ENCODE measurements at places on chromosomes 7 and 10.

- no peak for DNase-seq
These were observed 15.5 kb upstream of the CPXM2 start for GRCh38 chr10:123906884-123907652.

DNA sequence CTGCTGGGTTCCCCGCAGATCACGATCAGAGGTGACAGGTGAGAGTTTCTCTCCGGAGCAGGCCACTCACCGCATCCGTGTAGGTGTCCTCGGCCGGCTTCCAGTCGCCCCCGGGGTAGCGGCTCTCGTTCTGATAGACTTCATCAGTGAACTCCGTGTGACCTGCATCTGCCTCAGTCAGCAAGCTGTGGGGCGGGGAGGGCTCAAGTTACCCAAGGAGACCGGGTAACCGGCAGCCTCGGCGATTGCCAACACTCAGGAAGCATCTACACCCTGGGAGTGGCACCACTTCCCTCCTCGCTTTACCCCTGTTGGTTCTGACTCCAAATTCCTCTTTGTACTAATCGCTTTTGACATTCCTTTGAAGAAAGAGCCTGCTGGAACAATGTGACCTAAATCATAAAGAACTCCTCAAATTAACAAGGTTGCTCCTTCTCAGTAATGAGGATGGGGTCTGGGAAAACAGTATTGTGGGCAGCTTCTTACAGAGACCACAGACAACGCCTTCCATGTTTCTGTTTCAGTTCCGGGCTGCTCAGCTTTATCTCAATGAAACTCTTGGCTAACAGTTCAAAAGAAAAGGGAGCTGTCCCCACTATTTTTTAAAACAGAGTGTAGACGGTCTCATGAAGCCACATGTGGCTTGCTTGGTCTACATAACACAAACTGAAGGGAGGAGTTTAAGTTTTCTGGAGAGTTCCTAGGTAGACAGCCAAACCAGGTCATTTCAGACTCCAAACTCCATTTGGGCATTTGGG is 118.1 kb downstream of the MYOF start:
- DNase-seq: no peak

DNA sequence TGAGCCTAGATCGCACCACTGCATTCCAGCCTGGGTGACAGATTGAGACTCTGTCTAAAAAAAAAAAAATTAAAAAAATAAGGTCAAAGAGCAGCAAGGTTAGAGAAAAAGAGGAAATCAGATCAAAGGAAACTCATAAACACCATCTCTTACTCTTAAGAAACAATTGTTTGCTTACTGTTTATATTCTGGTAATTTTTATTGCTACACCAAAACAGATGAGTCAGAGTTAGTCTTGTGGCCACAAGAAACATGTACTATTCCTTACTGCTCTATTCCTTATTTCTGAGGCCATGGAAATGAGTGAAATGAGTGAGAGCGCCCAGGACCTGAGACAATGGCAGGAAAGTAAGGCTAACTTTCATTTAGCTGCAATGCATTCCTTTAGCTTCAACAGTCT is 387.3 kb downstream of the HPSE2 start:
- no peak for DNase-seq

DNA sequence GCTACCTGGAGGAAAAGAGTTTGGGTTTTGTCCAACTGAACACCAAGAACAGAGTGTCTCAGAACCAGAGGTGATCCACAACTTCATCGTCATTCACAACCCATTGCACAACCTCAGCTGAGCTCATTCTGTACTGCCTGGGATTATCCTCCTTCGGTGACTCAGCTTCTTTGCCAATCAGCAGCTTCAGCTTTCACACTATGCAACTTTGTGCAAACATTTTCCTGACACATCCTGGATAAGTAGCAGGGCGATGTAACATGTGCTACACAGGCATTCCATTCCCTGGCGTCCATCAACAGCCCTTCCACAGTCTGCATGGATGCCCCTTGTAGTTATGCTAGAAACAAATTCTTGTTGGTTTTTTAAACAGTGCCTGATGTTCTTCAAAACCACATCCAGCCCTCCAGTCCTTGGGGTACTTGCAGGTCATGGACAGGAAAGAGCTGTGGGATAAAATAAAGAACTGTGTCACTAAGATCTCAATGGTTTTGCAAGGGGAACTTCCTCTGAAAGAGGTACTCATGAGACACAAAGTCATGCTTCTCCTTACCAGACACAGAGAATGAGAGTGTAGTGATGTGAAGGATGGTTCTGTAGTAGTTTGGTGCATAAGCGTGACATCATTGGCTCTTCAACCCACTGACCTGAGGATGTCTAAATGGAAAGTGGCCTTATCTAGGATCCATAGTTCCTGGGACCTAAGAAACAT is 478.5 kb downstream of the KIF20B start:
- no peak for DNase-seq

DNA sequence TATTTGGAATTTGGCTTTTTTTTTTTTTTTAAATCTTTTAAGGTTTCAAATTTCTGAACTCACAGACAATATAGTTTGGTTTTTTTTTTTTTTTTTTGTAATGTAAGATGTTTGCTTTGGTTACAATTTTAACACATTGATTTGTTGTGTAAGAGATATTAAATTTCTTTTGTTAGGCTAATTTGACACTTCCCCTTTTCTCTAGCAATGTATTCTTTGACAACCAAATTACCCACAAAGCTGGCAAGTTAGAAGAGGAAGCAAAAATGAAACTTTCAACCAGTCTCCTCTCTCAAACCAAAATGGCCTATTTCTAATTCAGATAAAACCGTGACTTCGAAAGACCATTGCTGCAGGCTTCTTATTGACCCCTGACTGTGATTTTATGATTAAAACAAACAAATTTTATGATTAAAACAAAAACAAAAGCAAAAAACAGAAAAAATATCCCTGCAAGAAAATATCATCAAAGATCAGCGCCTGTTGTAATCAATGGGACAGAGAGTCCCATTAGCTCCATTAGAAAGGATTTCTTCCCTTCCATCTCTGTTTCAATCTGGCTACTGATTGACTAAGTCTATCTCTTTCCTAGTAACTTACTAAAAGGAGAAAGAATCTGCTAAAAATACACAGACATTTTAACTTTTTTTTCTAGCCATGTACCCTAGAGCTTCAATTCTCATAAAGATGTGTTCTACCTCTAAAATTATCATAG is 489.2 kb downstream of the MDFIC start:
- DNase-seq: no peak

DNA sequence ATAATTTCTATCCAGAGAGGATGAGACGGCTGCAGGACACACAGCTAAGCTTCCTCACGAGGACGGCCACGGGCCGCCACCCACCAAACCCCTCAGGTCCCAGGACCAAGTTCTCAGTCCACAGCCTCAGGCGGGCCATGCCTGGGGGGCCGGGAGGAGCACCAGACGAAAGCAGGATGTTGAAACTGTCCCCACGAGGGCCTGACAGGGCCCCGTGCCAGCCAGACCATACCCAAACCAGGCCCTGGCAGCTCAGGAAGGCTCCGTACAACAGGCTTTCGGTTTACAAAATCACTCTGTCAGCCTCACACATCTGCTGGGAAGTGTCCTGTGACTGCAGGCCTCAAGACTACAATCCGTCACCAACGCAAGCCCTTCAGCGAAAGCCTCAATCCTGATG is 14.5 kb downstream of the TUBGCP2 start:
- DNase-seq: no peak

DNA sequence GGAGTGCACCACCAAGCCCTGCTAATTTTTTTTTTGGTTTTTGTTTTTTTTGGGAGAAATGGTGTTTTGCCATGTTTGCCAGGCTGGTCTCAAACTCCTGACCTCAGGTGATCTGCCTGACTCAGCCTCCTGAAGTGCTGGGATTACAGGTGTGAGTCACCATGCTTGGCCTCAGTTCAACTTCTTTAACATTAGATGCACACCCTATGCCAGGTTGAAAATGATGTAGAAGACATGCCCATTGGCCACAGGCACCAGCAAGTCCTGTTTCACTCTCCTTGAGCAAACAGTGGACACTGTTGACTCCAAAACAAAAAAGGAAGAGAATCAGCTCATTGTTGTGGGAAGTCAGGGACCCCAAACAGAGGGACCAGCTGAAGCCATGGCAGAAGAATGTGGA is 1205.3 kb downstream of the REEP3 start:
- DNase-seq: no peak

- DNase-seq: no peak
These were observed 280.5 kb downstream of the ELFN1 start for GRCh38 chr7:1950452-1951158.

- no peak for DNase-seq
These were observed 192.0 kb upstream of the POM121L12 start for GRCh38 chr7:52843436-52843835.

- DNase-seq: no peak
These were observed 55.8 kb downstream of the PIK3AP1 start for GRCh38 chr10:96664563-96664962.

GRCh38 chr7:7510794-7511193 is 24.9 kb downstream of the COL28A1 start:
- DNase-seq: no peak

DNA sequence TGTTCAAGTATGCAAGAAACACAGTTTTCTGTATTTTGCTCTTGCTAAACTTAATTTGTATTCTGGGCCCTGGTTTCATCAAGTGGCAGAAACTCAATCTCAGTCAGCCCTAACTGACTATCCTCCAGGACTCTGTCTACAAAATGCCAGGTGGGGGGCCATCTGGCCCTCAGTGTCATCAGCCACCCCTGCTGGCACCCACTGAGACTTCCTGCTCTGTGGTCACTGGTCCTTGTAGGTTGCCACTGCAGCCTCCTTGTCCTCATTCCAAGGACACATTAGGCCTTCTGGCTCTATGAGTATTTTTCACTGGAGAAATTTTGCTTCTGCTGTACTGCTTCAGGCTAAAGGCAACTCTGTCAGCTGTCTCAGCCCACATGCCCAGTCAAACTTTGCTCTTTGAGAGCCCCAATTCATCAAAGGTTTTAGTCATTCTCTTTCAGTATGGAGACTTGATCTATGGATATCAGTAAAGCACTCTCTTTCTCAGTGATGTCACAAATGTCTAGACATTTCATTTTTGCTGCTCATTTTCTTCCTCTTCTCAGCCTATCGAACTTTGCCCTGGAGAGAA is 163.6 kb downstream of the KCND2 start:
- no peak for DNase-seq

GRCh38 chr7:129502708-129503685 is 666 bp downstream of the SMKR1 start:
- no peak for DNase-seq

- no peak for DNase-seq
These were observed 587 bp upstream of the CELF2 start for GRCh38 chr10:11017000-11017569.

GRCh38 chr10:79196470-79197461 is 128.0 kb downstream of the ZMIZ1 start:
- DNase-seq: peak; percentile 54

DNA sequence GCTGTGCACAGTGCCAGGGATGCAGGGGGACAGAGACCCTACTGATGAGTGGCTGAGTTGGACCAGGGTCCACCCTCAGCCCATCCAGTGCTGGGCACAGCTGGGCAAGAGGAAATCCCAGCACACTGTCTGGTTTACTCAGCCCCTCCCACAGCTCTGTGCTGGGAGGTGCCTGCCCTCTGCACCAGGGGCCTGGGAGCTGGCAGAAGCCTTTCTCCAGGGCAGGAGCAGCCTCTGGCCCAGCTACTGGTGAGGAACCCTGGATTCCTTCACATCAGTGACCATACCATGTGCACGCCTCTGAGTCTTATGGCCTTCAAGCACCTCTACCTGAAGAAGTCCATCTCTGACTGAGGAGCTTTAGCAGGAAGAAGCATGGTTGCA is 25.9 kb upstream of the C10orf71 start:
- DNase-seq: no peak

GRCh38 chr7:55309040-55309991 is 55.8 kb upstream of the LANCL2 start:
- peak; percentile 21 for DNase-seq

DNA sequence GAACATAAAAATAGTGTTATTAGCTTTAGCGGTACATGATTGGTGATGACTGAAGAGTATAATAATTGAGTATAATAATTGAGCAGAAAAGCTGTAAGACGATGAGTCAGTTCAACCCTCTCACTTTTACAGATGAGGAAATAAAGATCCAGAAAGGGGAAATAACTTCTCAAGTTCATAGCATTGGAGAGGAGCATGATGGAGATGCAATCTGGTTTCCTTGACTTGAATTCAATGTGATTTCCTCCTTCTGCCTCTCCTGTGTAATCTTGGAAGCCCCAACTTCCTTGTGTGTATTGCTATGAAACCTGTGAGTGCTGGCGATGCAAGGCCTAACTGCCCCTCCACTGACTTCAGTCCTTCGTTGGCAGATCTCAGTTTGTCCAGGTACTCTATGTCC is 265.1 kb downstream of the LRMDA start:
- DNase-seq: no peak

GRCh38 chr10:110852947-110853346 is 18.8 kb upstream of the PDCD4 start:
- DNase-seq: no peak

DNA sequence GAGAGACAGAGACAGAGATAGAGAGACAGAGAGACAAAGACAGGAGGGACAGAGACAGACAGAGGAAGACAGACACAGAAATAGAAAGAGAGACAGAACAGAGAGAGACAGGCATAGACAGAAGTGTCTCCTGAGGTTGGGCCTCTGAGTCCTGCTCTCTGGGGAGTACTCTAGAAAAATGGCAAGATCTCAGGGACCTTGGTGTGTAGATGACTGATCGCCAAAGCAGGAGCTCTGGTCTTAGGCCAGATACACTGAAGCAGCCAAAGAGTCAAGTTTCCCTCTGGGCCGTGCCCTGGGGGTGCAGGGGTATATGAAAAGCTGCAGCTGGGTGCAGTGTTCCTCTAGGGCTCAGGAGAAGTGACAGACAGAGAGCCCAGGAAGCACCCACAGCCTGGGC is 176.6 kb upstream of the TNS3 start:
- DNase-seq: no peak

DNA sequence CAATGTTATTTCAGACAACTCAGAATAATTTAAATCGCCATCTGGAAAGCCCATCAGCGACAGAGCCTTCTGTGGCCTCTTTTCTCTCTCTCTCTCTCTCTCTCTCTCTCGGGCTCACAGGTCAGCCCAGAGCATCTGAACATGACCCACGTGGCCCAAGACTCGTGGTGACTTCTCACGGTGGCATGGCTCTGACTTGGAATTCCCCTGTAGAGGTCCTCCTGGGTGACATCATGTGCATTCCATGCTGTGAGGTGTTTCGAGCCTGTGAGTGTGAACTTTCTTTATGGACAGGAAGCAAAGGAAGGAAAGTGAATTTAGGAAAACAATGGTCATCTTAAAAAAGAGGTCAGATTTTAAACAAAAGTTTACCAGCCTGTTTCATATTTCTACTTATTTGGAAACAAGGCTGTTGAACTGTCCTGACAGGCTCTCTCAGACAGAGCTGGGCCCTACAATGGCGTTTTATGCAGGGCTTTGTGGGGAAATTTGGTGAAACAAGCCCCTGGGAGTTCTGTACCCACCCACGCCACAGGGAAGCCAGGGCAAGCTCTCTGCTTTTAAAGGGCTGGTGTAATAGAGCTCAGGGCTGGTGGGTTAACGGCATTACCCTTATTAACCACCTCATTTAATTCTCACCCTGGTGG is 359.7 kb upstream of the ZNF32 start:
- no peak for DNase-seq

Measured in stimulated activated CD8-positive, alpha-beta memory T cell treated with anti-CD3 and anti-CD28 coated beads, Interleukin-4, amount 100 ng/mL, for 1 hour (primary cell).